ENCODE measurements at places on chromosomes 5 and 9.

DNA sequence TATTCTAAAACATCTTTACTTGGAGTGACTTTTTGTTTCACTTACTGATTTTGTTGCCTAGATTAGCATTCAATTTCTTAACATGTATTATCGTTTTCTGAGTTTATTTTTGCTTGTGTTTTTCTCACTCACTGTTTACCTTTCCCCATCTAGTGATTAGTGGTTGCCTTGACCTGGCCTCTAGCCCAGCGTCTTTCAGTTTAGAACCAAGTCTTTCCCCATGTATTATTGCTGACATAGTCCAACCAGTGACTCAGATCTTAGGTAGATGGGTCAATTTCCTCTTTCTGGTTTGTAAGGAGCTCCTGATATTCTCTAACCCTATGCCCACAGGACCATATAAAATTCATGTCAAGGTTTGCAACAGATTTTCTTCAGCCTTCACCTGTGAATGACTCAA lies 135.5 kb downstream of the PRR16 start:
- peak; percentile 63 for DNase-seq

DNA sequence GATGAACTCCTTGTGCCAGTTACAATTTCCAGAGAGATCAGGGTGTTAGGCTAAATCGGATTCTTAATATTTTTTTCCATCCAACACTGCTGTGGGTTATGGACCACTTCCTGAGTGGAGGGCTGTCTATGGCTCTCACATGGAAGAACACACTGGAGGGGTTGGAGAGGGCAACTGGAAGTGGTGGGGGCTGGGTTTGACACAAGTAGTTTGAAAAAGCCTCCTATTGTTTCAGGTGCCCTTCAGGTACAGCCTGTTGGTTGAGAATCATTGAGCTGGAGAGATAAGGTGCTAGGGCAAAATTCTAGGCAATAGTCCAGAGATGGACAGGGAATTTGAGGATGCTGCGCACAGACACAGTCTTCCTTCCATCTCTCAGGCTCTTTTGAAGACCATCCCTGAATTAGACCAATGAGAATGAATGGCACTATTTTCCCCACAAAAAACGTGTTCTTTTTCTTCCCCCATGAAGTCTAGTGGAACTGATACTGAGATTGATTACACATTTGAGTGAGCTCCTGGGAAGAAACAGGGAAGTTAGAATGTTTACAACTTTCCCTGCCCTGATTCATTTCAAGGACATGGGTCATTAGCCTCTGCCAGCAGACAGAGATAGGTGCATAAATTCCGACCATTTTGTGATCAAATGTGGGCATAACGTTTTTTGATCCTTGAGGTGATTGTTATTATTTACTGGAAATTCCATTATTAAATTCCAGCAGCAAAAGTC lies 87.7 kb downstream of the ACER2 start:
- no peak for DNase-seq

- no peak for DNase-seq
Observed at GRCh38 chr9:85890962-85891361, 50.0 kb upstream of the NAA35 start.

GRCh38 chr5:121152411-121152810 lies 688.3 kb downstream of the PRR16 start:
- no peak for DNase-seq

DNA sequence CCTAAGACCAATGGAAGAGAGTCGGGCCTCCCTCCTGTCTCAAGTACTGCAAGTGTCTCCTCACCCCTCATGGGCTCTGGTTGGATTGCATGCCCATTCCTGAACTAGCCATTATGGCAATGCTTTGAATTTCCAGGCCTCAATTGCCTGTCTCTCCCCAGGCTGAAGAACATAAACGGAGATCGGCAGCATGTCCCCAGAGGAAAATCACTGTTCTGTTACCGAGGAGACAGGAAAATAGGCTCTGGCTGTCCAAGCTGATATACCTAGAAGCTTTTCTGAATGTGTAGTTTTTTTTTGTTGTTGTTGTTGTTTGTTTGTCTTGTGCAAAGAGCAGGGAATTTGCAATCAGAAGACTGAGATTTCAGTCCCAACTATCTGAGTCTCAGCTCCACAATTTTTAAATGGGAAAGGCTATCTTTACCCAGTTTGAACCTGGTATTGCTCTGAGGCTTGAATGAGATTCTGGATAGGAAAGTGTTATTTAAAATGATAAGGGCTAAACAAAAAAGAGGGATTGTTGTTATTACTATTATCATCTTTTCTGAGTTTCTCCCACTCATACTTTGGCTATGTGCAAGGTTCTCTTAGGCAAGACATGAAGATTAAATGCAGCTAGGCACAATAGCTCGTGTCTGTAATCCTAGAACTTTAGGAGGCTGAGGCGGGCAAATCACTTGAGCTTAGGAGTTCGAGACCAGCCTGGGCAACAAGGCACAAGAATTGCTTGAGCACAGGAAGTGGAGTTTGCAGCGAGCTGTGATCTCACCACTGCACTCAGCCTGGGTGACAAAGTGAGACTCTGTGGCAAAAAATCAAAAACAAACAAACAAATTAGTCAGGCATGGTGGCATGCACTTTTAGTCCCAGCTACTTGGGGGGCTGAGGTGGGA lies 77.2 kb upstream of the KLF9 start:
- DNase-seq, result peak; percentile 71

DNA sequence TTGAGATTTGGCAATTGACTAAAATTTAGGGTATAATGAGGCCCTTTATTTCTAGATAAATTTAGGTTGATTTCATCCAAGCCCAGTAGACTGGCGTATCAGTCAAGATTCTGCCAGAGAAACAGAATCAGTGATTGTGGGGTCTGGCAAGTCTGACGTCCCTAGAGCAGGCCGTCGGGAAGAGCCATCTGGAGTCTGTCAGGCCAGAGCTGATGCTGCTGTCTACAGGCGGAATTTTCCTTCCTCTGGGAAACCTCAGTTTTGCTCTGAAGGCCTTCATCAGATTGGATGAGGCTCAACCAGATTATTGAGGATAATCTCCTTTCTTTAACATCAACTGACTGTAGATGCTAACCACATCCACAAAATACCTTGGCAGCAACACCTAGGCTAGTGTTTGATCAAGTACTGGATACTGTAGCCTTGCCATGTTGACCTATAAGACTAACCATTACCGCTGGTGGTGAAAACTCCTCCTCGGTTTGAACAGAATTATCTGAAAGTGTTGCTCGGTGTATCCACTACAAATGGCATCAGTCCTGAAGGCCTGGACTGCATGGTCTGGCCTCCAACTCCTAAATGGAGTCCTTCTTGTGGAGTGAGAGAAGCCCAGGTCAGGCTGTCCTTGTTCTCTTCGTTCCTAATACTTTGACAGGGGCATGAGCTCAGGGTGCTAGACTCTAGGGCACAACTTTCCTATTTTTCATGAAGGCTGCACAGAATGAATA lies 83.2 kb upstream of the ANKH start:
- no peak for DNase-seq

GRCh38 chr5:30926218-30926617 lies 267.3 kb upstream of the CDH6 start:
- DNase-seq, result no peak

- no peak for DNase-seq
Observed at GRCh38 chr9:94903961-94904421, 177.5 kb downstream of the AOPEP start.

GRCh38 chr9:36337865-36338264 lies 62.2 kb downstream of the RNF38 start:
- DNase-seq, result peak; percentile 54

DNA sequence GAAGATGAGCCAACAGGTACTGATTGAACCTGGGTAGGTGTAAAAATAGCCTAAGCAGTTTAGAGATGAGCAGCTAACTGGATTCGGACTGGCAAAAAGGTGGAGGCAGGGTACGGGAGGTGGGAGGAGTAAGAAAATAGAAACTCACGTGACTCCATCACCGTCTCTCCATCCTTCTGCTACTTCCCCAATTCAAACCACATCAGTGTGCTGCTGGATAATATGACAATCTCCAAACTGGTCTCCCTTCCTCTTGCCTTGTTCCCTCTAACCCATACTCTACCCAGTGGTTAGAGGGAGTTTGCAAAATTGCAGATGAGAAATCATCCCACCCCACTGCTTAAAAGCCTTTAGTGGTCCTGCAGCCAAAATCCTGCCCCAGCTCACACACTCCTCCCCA lies 42.7 kb downstream of the RIGI start:
- no peak for DNase-seq

DNA sequence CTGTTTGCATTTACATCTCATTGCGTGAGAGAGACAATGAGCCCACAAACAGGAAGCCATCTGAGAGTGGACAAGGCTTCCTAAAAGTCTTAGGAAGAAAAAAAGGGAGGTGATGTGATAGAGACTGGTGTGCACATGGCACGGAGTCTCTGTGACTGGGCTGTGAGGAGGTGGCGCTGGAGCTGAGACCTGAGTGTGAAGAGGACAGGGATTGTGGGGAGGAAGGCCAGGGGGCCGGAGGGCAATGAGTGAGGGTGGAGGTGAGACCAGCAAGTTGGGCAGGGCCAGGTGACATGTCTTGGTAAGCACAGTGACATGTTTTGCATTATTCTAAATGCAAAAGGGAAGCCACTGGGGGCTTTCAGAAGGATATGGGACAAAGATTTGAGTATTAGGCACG lies 45.0 kb downstream of the TSPAN17 start:
- no peak for DNase-seq

- DNase-seq, result peak; percentile 72
Observed at GRCh38 chr5:14202462-14202861, 59.3 kb downstream of the TRIO start.
